ENCODE measurements at places on chromosomes 7 and 10. TPM values are rescaled to one million over a fixed set of nuclear protein-coding genes. Genes with fewer than 3 reads are reported as not detected.

Gene FAM25G
- not detected for total RNA-seq

Gene CALCR
- not detected for total RNA-seq

Gene NOBOX
- total RNA-seq, result not detected

Gene SERPINE1
- total RNA-seq, result 24.3 TPM

Gene LRIT1
- total RNA-seq, result not detected

Gene PKD2L1
- total RNA-seq, result not detected

Gene PON3
- 150 TPM for total RNA-seq

Gene TMEM26
- total RNA-seq, result 0.67 TPM

Gene SLC26A5
- total RNA-seq, result 0.64 TPM

Gene GRM3
- not detected for total RNA-seq

Gene ELN
- total RNA-seq, result 7.4 TPM

Gene STOX1
- total RNA-seq, result 0.12 TPM

Gene TRPV5
- not detected for total RNA-seq

Gene GNAI1
- 18.7 TPM for total RNA-seq
